ENCODE measurements at places on chromosomes 2 and 18.

GRCh38 chr2:161729-162128 is 102.1 kb downstream of the SH3YL1 start:
- DNase-seq, result no peak

DNA sequence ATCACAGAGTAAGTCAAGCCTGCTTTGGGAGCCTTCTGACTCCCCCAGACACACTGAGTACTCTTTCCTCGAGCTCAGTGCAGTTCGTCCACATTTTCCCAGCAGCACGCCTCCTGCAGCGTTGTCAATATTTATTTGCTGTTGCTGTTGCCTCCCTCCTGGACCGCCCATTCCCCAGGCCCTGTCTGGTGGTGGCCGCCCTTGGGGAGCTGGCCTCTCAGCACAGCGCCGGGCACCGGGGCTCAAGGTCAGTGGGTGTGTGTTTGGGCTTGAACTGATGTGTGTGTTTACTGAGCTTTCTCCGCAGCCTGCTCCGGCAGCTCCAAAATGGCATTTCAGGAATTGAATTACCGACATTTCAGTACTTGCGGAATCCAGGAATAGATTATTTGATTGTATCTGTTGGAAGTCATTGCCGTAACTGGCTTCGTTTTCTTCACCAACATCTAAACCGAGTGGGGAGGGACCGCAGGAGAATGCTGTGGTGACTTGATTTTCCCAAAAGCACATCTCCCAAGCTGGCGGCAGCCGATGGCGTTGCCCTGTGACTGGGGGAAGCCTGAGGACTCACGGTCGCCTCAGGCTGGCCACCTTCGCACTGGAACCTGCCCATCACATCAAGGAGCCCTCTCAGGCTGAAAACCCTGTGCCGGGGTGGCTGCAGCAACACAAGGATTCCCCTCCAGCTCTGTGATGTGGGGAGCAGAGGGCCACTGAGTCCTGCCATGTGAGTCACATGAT is 66.0 kb downstream of the HPCAL1 start:
- DNase-seq, result no peak

DNA sequence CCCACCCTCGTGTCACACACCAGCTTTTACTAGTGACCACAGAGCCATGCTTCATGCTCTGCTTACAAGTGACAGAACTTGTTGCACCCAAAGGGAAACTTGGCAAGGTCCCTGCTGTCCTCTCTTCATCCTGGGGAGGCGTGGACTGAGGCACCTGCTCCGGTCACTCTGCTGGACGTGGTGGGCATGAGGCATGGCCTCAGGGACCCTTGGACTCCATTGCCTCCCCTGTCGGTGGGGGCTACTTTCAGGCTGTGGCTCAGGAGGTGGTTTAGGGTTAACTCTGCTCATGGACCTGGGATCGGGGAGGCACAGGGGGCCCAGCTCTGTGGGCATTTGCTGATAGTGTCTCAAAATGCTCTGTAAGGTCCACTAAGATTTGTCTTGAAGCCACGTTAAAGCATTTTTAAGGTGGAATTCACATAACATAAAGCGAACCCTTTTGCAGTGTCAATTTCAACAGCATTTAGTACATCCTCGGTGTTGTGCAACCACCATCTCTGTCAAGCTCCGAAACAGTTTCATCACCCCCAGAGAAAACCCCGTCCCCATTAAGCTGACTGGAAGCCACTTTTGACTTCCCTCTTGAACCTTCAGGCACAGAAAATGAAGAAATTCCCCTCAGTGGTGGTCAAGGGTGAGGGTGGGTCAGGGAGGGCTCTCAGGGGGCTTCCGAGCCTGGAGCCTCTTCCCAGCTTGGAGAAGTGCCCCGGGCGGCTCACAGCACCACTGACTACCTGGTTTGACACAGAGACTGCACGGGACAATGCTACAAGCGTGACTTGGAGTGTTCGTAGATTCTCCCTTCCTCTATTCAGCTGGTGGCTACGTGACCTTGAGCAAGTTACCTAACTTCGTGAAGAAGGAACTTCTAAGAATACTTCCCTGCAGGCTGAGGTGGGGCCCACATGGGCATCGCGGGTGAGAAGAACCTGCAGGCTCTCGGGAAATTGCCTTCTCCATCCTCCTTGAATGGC is 100.0 kb upstream of the HDAC4 start:
- no peak for DNase-seq

GRCh38 chr18:59420244-59420643 is 61.2 kb upstream of the LMAN1 start:
- no peak for DNase-seq

- peak; percentile 31 for DNase-seq
Measured at GRCh38 chr2:127197475-127198385, 22.4 kb downstream of the CYP27C1 start.

GRCh38 chr2:239459606-239460005 is 58.8 kb upstream of the HDAC4 start:
- no peak for DNase-seq

DNA sequence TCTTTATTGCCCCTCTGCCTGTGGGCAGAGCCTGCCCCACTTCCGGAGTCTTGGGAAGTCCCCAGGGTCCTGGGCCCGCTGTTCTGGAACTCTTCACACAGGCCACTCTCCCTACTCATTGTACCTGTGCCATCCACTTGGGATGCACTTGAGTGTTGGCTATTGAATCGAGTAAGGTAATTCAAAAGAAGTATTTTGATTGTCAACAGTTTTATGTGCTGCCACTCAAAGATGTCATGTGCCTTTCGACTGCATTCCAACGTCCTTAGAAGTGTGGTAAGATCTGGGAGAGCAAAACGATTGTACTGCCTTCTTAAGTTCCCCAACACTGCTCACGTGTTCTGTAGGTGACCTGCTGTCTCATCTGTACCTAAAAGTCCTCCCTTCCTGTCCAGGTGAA is 77.0 kb upstream of the SMIM21 start:
- DNase-seq, result no peak

- DNase-seq, result peak; percentile 4
Measured at GRCh38 chr18:12376034-12376753, 833 bp downstream of the AFG3L2 start.

GRCh38 chr2:171342067-171342413 is 91.8 kb downstream of the METTL8 start:
- no peak for DNase-seq

- DNase-seq, result no peak
Measured at GRCh38 chr2:18740474-18740881, 151.1 kb upstream of the NT5C1B start.

DNA sequence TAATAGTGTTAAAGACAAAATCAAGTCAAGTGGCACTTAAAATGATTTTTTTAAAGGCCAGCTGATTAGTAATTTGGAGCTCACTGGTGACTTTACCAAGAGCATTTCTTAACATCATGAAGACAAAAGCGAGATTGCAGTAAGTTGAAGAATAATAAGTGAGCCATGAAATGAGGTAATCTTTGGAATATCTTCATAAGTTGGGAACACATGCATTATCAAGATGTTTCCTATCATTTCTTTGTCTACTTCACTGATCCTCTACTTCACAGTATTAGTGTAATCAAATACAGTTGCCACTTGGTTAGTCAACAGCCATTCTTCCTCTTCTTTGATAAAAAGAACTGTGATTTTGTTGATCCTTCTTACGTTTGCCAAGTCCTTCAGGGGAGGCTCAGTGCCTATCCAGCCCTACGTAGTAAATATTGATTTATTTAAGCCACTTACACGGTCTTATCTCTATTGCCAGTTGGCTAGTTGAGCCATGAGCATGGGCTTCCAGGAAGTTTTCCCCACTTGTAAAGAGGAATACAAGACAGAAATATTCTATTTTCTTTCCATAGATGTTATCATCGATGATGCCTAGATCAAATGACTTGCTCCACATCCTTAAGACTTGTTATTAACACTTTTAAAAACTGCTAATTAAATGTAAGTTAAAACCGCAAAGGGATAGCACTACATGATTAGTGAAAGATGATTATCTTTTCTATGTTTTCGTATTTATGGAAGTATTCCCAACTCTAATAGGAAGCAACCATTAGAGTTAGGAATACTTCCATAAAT is 46.1 kb downstream of the YES1 start:
- no peak for DNase-seq

DNA sequence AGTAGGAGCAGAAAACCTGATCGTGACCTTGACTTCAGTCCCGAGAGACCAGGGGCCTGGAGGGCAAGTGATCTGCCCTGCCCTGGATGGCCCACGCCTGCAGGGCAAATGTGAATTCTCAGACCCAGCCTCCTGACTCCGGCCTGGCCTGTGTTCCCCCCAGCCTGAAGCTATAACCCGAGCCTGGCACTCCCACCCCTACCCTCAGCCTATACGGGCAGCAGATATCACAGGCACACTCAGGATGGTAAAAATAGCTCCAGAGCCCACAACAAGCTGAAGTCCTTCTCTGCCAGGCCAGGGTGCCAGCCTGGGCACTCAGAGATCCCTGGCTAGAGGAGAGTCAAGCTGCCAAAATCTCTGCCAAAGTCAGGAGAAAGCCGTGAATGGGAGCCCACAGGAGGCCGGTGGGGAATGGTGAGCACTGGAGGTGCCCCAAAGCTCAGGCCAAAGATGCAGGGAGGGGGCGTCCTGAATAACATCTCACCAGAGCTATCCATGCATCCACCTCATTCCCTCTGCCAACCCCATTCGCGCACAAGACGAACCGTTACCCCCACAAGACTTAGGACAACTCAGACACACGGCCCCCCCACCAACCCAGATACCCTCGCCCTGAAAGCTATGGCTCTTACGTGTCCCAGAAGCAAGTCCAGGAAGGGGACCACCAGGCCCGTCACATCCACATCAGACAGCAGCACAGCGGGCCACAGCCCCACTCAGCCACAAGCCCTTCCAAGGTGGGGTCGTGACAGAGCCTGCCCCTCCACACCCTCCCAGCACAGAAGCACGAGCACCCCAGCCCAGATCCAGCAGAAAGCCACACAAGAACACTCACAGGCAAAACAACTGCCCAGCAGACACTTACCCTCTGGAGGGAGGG is 144.9 kb downstream of the TNS1 start:
- no peak for DNase-seq

DNA sequence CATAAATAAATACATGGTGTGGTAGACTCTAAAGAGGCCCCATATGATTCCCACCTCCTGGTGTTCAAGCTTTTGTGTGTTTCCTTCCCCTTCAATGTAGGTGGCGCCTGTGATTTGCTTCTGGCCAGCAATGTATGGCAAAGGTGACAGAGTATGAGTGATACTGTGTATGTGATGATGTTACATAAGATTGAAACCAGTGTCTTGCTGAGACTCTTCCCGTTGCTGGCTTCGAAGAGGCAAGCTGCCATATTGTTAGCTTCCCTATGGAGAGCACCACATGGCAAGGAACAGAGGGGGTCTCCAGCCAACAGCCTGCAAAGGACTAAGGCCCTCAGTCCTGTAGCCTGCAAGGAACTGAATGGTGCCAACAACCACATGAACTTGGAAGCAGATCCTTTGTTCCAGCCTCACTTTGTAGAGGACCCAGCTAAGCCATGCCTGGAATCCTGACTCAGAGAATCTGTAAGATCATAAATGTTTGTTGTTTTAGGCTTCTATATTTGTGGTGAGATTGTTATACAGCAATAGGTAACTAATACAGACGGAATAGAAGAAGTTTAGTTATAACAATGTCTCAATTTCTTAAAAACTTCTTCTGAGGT is 1.7 kb upstream of the SMAD4 start:
- DNase-seq, result peak; percentile 27

- no peak for DNase-seq
Measured at GRCh38 chr2:122210898-122211856, 455.7 kb downstream of the TSN start.

- no peak for DNase-seq
Measured at GRCh38 chr2:235421618-235422017, 72.2 kb upstream of the AGAP1 start.

- no peak for DNase-seq
Measured at GRCh38 chr2:233815861-233816260, 37.7 kb downstream of the MROH2A start.

DNA sequence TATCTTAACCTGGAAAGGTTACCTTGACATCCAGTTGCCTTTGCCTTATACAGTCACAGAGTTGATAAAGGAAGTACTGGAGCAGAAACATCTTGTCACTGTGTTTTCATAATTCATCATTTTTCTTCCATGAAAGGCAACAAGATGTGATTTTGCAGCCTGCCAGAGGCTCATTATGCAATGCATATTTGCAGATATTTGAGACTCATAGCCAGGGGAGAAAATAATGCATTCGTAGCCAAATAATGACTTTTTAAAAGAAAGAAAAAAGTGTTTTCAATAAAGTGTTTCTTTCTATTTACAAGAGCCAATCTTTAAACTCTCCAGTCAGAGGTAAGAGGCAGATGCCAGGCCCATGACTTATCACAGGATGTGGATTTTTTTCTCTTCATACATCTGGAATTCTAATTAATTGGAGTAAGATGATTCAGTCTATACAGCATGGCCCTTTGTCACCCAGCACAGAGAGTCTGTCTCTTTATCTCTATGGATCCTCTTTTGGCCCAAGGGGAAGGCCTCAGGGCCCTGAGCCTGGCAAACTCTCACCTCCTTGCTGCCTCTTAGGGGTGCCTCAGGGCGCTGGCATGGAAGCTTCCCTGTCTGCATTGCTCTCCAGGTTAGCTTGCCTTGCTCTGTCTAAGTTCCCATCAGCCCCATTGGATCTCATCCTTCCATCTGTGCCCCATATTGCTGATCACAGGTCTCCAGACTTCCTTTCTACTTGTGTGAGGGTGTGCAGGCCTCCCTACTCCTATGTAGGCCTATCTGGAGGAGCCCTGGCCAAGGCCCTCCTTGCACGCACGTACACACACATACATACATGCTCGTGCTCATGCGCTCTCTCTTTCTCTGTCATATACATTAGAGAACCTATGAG is 247.7 kb downstream of the TPGS2 start:
- DNase-seq, result peak; percentile 76

DNA sequence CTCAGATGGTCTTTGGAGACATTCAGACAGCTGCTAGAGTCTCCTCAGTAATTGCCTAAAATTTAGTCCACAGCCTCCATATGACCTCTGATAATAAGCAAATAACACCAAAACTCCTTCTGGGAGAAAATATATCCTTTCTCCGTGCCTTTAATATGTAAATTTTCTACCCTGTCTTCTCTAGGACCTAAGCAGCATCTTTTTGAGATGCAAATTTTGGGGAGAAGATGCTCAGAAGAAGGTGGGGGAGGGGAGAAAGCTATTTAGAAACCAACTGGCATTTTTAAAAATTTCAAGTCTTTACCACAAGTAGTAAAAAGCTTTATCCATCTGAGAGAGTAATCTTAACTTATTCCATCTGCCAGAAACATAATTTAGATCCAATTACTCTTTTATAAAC is 120.4 kb upstream of the MSH6 start:
- no peak for DNase-seq

DNA sequence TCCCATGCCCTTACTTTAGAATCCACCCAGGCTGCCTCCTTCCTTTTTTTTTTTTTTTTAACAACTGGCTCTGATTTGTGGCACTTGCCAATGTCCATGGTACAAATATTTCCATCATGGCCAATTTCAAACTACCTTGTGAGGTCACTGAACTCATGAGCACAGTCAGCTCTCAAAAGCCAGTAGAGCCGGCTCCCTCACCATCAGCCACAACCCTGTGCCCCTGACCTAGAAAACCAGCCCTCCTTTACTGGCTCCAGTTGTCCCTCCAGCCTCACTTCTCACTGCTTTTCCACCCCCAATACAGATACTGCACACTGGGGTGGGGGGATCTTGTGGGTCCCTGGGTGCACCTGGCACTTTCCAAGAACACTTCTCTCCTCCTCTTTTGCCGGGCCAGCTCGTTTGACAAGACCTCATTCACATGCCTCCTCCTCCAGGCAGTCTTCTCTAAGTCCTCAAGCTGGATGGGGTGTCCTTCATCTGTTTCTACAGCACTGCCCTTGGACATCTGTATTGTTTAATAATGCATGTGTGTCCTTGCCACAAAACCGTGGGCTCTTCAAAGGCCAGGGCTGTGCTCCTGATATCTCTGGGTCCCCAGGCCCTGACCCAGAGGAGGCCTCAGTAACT is 35.5 kb downstream of the SDC1 start:
- no peak for DNase-seq

- DNase-seq, result peak; percentile 33
Measured at GRCh38 chr18:56112013-56112749, 524.2 kb upstream of the TCF4 start.
